ENCODE measurements at places on chromosomes 6 and 20. TPM values are rescaled to one million over a fixed set of nuclear protein-coding genes. Genes with fewer than 3 reads are reported as not detected.

The CLIC1 gene
- total RNA-seq: 61.2 TPM

The LGSN gene
- not detected for total RNA-seq

The PLCB4 gene
- total RNA-seq: not detected

The CPNE5 gene
- total RNA-seq: 0.19 TPM

The SAMD3 gene
- total RNA-seq: 24.3 TPM

The GPRC6A gene
- total RNA-seq: not detected

The HLA-DMA gene
- total RNA-seq: 14.4 TPM

The BPIFB1 gene
- total RNA-seq: not detected

The FAXC gene
- total RNA-seq: not detected

The NKX2-4 gene
- total RNA-seq: not detected

The ZC3H12D gene
- 70.2 TPM for total RNA-seq

The FBXO30 gene
- 1.4 TPM for total RNA-seq

The DNMT3B gene
- 0.33 TPM for total RNA-seq

The RIPOR3 gene
- total RNA-seq: not detected

The F13A1 gene
- total RNA-seq: 0.38 TPM

The RBM24 gene
- 0.33 TPM for total RNA-seq

The SIRPB2 gene
- total RNA-seq: 0.49 TPM

The TULP4 gene
- total RNA-seq: 66.1 TPM

The KHDC1L gene
- not detected for total RNA-seq

The CSNK2A1 gene
- 56.9 TPM for total RNA-seq

The SNAP25 gene
- not detected for total RNA-seq

The KCNK5 gene
- 0.47 TPM for total RNA-seq

The LHFPL5 gene
- not detected for total RNA-seq

The TPX2 gene
- 0.89 TPM for total RNA-seq

The GLP1R gene
- not detected for total RNA-seq

The LINC00237 gene
- not detected for total RNA-seq

The POU5F1 gene
- not detected for total RNA-seq

The PRSS16 gene
- 0.69 TPM for total RNA-seq

The SLCO4A1 gene
- 2.5 TPM for total RNA-seq

The KCNK15 gene
- not detected for total RNA-seq

The PROCR gene
- 0.33 TPM for total RNA-seq

The OLIG3 gene
- not detected for total RNA-seq

The ATG5 gene
- 19.4 TPM for total RNA-seq

The TINAG gene
- not detected for total RNA-seq

Measured in CD4-positive, alpha-beta T cell (primary cell).